Mesothelial cell of epicardium (in vitro differentiated cells): ENCODE measurements at places on chromosomes 13 and 19.
A peak's percentile ranks its signal among the peaks of the same experiment; 100 is the strongest.

DNA sequence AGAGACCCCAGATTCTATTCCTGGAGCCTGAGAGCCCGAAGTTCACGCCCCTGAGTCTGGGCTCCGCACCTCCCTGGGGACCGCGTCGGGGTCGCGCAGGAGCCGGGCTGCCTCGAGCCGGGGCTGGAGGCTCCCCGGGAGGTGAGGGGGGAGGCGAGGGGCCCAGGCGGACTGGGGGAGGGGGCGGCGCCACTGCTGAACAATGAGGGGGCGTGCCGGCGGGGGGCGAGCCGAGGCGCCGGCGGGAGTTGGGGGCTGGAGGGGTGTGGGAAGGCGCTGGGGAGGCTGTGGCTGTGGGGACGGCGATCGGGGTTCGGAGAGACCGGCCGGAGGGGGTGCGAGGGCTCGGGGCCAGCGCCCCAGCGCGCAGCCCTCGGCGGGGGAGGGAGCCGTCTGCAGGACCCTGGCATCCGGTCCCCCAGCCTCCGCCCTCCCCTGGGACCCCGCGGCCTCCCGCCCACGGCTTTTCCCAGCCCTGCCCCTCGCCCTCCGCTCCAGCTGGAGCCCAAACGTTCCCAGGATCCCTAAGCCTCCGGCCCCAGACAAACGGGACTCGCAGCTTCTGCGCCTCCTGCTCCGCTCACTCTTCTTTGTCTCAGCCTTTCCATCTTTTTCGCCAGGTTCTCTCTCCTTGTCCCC lies 922 bp downstream of the PLEKHG2 start:
- DNase-seq, result peak; percentile 73

- DNase-seq, result no peak
Observed at GRCh38 chr13:106337096-106337850, 198.2 kb downstream of the EFNB2 start.

GRCh38 chr19:47274071-47274890 lies at the start of gene INAFM1:
TSS of gene INAFM1 (plus strand) at chr19:47274885. CDS start at chr19:47274920, 35 bp downstream.
- DNase-seq, result peak; percentile 99

DNA sequence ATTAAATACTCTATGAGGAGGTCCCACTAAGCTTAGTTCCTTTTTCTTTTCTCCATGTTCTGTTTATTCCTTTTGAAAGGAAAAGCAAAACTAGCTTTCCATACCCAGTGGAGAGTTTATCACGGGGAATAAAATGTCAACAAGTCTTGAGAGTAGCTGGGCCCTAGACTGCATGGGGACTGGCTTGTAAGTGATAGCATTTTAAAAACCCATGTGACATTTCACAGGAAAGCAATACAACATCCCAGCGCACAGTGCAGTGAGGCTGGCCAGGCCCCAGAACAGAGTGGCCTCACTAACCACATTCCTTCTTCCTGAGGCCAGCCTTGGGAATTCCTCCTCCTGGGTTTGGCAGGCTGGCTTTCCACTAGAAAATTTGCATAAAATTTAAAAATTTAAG lies 149.8 kb downstream of the DLEU7 start:
- DNase-seq, result peak; percentile 39

DNA sequence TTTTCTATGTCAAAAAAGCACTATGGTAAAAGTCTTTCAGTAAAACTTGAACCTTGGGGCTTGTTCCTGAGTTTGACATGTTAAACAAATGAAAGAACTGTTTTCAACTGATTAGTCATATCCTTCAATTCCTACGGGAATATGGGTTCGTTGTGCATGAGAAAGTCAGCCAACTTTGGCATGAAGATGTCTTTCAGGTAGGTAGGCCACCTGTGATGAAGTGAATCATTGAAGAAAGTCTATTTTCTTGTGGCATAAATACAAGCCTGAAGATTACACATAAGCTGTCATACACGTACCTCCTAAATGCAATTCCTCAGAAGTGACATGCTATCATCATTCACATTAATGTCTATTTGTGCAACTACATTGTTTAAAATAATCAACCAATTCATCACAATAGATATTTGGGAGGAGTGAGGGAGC lies 513.0 kb downstream of the IRS2 start:
- no peak for DNase-seq

GRCh38 chr19:23972161-23972560 lies 57.5 kb downstream of the ZNF726 start:
- no peak for DNase-seq

DNA sequence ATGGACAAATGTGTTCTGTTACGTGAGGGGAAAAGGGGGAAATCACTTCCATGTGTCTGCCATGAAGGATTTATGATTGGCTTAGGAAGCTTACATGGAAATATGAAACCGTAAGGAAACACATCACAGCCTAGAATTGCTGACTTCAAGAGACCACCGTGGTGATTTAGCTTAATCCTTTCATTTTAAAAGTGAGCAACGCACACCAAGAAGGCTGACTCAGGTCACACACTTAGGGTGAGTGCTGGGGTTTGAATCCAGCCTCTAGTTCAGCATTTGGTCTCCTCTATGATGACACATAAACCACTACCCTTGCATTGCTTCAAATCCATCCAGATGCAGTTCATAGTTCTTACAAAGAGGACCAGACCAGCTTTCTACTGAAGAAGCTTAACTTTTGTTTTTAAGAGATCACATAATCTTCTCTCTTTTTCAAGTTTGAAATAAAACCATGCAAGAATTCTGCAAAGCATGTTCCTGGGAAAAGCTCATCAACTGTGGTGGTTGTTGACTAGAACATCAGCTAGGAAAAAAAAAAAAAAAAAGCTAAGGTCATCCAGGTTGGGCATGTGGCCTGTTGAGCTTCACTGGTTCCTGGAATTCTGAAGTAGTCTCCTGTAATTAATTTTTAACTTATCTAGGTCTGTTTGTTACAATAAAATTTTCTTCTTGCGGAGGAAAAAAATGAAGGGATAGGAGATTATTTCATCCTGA lies 60.2 kb upstream of the KL start:
- no peak for DNase-seq

DNA sequence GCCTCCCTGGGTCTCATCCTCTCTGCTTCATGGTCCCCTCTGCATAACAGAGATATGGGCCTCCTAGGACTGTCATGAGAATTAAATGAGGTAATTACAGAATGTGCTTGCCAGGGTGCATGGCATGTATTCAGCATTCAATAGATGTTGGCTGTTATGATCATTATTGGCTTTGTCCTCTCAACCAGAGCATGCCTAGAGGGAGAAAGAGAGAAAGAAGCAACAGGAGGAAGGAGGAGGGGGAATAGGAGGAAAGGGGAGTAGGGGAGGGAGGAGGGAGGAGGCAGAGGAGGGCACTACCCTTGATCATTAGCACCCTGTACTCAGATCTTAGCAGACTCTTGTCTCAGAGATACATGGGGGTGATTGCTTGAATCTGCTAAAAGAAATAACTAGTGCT lies 41.0 kb upstream of the SIAH3 start:
- DNase-seq, result no peak

DNA sequence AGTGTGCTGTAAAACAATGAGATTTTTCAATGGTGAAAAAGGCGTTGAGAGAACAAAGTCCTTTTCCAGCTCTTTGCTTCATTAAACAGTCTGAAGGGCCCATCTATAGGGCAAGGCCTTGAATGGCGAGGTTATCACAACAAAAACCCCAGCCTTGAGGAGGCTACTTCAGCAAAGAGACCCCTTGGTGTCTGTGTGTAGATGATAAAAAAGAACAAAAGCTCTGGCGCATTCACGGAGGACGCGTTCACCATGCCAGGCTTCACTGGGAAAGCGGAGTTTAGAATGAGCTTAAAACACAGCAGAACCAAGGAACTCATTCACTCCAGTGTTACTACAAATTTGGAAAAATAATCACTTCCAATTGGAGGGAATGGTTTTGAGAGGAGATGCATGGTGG lies 530.0 kb upstream of the ARGLU1 start:
- no peak for DNase-seq

DNA sequence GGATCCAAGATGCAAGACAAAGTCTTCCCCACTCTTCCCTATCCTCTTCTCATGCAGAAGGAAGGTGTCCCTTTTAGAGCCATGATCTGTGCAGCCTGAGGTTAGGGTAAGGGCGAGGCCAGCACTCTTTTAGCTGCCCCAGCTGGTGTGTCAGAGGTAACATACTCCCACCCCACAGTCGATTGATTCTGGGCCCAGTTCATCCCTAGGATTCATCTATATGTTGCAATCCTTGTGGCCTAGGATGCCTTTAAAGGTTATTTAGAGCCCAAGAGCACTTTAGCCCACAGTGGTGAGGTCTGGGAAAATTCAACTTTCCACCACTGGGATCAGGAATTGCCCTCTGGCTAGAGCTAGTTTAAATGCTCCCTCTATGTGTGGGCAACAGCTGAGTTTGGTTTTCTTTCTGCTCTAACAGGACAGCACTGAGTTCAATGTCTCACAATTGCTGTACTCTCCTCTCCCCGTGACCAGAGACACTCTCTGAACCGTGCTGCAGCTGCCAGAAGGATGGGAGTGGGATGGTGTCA lies 201.3 kb upstream of the SERP2 start:
- DNase-seq, result no peak

DNA sequence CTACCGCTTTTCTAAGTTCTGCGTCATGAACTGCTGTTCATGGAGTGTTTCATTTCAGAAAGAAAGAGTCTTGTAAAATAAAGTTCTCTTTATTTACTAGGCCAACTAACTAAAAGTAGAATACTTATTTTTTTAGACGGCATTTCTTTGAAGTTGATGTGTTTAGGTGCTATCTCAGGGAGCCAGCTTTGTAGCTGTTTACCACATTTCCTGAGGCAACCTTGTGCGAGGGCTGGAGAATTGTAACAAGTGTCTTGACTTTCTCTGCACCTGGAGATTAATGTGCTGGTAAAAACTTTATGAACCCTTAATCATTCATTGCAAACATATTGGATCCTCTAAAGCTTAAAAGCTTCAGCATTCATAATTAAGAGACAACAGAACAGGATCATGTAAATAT lies 229.3 kb downstream of the GPC6 start:
- DNase-seq, result no peak

DNA sequence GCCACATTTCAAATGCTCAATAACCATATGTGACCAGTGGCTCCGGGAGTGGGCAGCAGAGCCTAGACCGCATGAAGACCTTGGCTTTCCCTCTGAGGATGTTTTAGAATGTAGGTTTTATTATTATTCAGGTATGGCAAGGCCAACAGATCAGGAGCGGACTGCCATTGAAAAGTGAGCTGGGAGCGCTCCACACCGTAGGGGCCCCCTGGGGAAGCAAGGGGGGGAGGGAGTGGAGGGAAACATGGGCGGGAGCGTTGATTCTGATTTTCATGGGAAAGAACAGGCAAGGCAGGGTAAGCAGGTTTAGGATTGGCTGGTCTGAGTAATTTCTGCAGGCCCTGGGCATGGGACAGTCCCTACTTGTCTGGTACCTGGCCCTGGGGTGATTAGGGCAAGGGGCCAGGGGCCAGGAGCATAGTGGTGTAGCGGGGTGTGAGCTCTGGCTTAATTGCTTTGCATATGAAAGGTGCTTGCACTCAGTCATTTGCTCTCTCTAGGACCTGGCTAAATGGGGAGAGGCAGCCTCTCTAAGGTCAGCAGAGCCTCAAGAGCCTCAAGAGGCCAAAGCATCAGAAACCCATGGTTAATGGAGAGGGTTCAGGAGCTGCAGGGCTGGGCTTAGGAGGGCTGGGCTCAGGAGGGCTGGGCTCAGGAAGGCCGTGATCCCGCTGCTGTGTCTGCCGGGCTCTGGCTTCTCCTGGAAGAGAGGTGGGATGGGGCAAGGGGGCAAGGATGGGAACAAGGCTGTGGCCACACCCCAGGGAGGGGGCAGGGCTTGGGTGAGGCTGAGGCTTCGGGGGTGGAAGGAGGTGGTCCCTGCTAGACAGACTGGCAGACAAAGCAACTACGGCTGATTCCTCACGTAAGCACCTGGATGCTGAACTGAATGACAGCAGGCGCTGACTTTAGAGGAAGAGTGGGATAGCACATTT lies 82.0 kb upstream of the WASF3 start:
- DNase-seq, result no peak
